Eye (tissue), 1 donor: ENCODE measurements at places on chromosomes 7 and 10.

- DNase-seq = no peak
Observed at GRCh38 chr10:20105931-20106330, 289.7 kb downstream of the PLXDC2 start.

DNA sequence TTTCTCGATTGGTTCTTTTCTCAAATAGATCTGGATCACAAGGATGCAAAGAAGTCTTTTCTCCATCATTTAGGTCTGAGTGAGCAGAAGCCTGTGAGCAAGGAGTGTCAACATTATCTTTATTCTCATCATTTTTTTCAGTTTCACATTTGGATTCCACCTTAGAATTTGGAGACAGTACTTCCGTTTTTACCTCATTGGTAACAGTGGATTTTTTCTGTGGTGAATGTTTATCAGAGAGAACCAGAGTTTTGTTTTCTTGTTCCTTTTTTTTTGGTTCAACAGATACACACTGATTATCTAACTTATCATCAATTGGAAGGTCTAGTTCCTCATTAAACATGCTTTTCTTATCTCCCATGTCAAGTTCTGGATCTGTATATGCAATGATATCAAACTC lies 151.3 kb downstream of the GALNT11 start:
- no peak for DNase-seq

- peak; percentile 82 for DNase-seq
Observed at GRCh38 chr10:29392376-29393021, 103.6 kb downstream of the LYZL1 start.

GRCh38 chr7:6178298-6179029 lies 94.0 kb downstream of the CYTH3 start:
- DNase-seq = no peak

- DNase-seq = no peak
Observed at GRCh38 chr7:108193594-108194498, 63.7 kb upstream of the LAMB4 start.

DNA sequence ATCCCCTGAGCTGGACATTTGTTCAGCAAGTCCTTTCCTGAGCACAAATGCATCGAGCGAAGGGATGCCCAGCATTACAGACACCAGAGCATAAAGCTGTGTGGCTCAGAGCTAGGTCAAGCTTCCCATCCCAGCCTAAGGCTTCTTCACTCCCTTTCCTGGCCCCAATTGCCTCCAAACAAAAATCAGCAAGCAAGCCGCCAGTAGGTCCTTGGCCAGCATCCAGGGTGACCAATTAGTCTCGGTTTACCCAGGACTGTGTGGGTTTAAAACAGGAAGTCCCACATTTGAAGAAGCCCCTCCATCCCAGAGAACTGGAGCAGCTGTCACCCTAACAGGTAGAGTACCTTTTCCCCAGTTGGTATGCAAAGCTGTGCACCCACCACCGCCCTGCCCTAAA lies 51.2 kb downstream of the PRKAG2 start:
- no peak for DNase-seq
